ENCODE measurements at places on chromosomes 3 and 15.

- no peak for DNase-seq
These were observed 932 bp downstream of the ARL8B start for GRCh38 chr3:5122741-5123706.

DNA sequence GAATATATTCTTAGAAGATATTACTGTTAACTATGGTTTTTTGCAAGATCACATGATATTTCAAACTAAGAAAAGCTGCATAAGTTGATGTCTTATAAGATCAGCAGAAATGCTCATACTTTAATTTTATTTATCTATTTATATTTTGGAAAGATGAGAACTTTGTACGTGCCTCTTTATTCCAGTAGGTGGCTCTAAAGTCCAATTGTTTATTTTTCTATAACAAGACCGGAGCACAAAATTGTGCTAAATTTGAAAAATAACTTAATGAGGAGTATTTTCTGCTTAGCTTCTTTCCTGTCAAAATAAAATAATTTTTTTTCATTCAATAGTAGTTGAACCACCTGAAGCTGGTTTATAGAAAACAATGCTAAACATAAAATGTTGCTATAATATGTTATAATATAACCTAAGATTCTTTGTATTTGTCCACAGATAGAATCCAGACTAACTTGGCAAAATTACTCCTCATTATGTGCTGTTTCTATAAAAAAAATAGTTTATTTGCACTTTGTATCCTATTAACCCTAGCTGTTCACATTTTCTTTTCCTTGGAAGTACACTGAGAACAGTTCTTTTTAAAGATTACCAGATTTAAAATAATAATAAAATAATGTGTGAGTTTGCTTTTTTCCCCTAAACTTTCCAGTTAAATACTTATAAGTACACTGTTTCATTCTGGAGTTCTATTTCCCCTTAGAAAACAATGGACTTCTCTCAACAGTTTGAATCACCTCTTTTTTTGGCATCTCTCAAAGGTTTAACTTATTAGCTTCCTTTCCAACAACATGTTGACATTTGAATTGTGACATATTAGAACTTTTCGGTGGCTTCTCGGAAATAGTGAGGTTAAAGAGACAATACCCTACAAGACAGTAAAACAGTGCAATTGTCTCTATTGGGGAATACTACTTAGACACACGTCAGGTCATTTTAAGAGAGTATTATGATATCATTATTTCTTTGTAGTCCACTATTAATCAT, 530.0 kb downstream of the MECOM start:
- no peak for DNase-seq

GRCh38 chr3:183802989-183803388, 22.4 kb downstream of the MAP6D1 start:
- no peak for DNase-seq

GRCh38 chr15:88106074-88106473, 150.5 kb downstream of the NTRK3 start:
- DNase-seq, result no peak

- no peak for DNase-seq
These were observed 10.0 kb upstream of the ATP2B2 start for GRCh38 chr3:10515396-10515795.

GRCh38 chr3:171383206-171384018, 76.8 kb downstream of the TNIK start:
- no peak for DNase-seq

DNA sequence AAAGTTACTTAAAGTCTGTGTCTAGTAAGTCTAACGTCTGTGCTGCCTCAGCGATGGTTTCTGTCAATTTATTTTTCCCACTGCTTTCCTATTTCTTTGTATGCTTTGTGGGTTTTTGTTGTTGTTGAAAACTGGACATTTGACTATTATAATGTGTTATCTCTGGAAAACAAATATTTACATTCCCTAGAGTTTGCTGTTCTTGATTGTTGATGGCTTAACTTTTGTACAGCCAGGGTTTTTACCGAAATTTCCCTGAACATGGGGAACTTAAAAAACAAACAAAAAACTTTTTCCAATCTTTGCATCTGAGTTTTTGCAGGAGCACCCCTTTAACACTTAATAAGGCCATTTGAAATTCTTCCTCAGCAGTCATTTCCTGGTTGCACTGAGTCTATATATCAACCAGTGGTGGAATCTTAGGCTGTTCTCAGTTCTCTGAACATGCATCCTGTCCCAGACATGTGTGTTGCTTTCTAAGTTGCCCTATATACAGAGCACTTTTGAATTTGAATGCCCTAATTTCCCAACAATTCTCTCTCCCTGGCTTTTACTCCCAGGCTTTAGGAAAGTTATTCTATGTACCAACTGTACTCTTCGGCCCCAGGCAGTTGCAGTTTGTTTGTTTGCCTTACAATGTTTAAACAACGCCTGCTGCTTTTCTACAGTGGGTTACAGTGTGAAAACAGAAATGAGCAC, 11.8 kb upstream of the PIAS1 start:
- DNase-seq, result no peak

DNA sequence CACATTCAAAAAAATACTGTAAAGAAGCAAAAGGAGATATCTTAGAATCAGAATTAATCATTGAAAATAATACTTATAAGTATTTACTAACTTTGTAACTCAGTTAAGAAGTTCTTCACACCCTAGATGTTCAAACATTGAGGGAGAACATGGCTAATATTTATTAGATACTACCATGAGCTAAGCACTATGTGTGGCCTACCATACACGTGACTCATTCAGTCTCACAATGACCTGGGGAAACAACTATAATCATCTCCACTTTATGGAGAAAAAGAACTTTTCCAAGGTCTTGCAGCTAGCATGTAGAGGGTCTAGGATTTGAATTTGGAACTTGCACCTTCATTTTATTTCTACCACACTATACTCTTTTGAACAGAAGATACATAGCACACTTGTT, 361.9 kb upstream of the CFAP20DC start:
- DNase-seq, result no peak

DNA sequence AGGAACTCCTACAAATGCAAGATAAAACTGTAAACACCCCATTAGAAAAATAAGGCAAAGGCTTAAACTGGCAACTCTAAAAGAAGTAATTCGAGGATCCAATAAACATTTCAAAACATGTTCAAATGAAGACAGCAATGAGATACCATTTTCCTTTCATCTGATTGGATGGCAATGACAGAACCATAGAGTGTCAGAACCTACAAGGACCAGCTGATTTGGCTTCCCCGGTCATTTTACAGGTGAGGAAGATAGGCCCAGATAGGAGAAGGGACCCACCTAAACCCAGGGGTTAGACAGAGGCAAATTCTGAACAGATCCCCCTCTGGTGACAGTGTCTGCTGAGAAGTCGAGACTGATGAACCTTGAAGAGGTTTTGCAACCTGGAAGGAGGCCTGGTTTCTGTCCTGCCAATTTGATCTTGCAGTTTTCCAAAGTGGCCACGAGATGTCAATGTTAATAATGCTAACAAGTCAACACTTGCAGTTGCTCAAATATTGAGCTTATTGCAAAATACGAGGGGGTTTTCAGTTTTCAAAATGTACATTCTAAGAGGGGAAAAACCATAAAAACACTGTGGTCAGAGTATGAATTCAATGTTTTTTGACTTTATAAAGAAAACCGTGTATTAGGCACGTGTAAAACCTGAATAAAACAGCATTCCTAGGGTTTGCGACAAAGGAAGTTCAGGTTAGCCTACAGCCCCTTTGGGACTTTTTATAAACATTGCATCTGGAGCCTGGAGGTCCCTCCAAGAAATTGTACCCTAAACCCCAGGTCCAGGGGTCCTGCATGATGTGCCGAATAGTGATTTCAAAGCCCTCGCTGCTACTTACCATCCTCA, 21.5 kb downstream of the CFAP161 start:
- no peak for DNase-seq

GRCh38 chr15:95884276-95884675, 446.2 kb upstream of the NR2F2 start:
- no peak for DNase-seq

DNA sequence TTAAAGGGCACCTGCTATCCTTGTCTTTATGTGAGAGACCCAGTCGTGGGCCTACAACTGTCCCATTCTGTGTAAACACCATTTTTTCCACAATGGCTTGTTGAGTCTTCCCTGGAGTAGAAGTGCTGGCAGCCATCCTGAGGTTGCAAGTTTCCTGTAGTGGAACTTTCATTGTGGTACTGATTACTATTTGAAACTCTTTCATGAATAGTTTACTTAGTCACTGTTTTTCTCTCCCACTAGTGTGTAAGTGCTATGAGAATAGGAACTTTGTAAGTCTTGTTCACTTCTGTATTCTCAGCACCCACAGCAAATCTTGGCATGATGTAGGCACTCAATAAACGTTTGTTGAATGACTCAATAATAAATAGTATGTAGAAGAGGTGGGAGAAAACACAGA, 48.6 kb downstream of the RARB start:
- DNase-seq, result no peak

DNA sequence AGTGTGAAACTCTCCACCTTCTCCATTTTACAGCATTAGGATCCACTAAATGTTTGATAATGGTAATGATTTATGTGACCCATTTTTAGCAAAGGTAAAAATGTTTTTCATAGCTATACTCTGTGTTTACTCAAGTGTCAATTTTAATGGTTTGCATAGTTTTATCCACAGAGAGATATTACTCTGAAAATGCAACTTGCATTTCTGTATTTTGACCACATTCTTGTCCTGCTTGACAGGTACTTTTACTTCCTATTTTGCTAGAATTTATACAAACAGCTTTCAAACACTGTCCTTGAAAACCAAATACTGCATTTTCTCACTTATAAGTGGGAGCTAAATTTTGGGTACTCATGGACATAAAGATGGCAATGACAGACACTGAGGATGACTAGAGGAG, 62.9 kb downstream of the SERPINI1 start:
- no peak for DNase-seq

DNA sequence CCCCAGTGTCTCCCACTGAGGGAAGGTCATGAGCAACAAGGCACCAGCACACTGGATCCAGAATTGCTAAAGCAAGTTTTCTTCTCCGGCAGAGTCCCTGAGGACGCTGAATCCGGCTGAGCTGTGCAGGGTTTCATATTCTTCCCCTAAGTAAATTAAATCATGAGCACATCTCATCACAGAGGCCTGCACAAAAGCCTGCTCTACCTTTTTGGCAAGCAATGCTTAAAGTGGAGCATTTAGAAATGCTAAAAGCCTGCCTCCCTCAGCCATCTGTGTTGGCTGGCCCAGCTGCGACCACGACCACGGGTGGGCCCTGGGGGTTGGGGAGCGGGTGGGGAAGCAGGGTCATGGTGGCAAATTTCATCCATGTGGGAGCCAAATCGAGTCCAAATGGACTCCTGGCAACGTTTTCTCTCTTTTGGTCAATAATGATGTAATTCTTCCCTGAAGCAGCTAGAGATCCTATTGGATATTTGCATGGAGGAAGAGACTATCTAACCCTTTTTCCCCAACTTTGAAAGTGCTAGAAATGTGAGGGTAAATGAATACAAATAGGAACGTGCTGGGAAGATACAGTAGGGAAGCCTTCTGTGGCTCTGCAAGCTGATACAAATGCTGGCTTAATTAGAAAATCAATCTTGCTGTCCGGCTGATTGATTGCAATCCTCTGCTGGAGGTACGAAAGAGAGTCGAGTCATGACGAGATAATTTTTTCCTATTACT, 532.8 kb upstream of the TBL1XR1 start:
- DNase-seq, result no peak

- no peak for DNase-seq
These were observed 20.4 kb downstream of the COLQ start for GRCh38 chr3:15501126-15501525.

- no peak for DNase-seq
These were observed 17.9 kb upstream of the RPUSD3 start for GRCh38 chr3:9861626-9862130.

GRCh38 chr3:18211116-18211515, 214.0 kb downstream of the SATB1 start:
- DNase-seq, result no peak

GRCh38 chr3:73292220-73292619, 230.8 kb downstream of the EBLN2 start:
- DNase-seq, result no peak

GRCh38 chr3:88211096-88211890, 61.5 kb downstream of the C3orf38 start:
- DNase-seq, result no peak

DNA sequence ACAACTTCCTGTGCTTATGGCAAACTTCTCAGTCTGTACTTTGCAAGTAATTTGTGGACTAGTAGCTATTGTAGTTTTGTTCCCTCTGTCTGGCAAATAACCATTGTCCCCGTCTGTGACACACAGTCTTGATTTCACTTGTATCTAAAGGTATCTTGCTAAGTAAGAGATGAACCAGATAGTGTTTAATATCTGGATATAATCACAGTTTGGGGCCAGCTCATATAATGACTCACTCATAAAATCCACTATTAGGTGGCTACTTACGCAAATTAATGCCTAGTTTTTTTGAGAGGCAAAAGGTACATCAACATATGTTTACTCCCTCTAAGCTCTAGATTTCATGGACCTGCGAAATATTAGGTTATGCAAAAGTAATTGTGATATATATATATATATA, 30.4 kb downstream of the VGLL3 start:
- DNase-seq, result no peak

- DNase-seq, result no peak
These were observed 41.6 kb upstream of the TMEM87A start for GRCh38 chr15:42314818-42315217.

DNA sequence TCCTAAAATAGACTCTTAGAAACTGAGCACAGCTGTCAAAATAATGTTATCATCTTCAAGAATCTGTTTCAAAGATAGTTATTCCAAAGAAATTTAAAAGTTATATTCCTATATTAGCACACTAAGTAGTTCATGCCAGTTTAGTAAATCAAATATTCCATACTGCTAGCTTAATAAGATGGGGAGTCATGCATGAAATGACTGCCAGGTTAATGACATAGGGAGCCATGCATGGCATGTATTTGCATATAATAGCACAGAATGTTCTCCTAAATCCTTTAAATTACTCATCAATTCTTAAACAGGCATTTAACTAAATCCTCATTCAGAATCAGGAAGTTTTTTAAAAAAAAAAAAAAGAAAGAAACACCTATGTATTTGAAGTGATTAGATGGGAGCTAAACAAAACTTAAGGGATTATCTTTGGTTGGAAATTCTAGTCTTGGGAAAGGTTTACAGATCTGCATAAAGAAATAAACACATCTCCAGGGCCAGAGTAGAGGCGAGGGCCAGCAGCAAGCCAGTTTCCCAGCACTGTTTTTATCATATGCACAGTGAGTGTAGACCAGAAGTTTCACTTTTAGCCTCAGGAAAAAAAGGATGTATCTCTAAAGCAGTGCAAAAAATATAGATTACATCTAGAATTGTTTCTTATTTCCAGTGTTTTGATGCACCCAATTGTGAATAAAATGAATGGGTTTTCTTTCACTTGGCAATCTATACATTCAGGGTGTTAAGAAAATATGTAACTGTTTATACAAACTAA, 366.4 kb upstream of the AGTR1 start:
- DNase-seq, result no peak

DNA sequence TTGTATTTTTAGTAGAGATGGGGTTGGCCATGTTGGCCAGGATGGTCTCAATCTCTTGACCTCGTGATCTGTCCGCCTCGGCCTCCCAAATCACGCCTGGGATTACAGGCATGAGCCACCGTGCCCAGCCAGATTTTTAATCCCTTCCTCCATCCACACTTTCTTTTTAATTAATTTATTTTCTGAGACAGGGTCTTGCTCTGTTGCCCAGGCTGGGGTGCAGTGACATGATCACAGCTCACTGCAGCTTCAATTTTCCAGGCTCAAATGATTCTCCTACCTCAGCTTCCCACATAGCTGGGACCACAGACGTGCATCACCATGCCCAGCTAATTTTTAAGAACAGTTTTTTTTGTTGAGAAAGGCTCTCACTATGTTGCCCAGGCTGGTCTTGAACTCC, 43.6 kb downstream of the RAF1 start:
- no peak for DNase-seq
